ENCODE measurements at places on chromosomes 5 and 9. TPM values are rescaled to one million over a fixed set of nuclear protein-coding genes. Genes with fewer than 3 reads are reported as not detected.

ADGRV1 gene
- not detected for total RNA-seq

GDF9 gene
- total RNA-seq = 1.7 TPM

DNA sequence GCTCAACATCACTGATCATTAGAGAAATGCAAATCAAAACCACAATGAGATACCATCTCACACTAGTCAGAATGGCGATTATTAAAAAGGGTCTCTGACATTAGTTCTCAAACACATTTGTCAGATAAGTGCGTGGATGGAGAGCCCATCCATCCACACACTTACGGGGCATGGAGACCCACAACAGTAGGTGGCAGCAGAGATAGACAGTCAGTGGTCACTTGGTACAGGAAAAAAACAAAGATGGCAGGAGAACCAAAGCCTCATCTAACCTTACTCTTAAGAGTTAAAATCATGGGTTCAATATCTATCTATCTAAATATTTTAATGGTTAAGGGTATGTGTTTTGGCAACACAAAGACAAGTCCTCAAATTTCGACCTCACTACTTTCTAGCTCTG lies 1378.7 kb upstream of the C9orf72 start:
- H3K27me3 ChIP-seq = no peaks in the 10 kb centered on the region
- DNase-seq = no peak
- no peaks in the 10 kb centered on the region for H3K36me3 ChIP-seq
- no peak overlapping the region for H3K4me3 ChIP-seq
- H3K27ac ChIP-seq = no peak overlapping the region

DNA sequence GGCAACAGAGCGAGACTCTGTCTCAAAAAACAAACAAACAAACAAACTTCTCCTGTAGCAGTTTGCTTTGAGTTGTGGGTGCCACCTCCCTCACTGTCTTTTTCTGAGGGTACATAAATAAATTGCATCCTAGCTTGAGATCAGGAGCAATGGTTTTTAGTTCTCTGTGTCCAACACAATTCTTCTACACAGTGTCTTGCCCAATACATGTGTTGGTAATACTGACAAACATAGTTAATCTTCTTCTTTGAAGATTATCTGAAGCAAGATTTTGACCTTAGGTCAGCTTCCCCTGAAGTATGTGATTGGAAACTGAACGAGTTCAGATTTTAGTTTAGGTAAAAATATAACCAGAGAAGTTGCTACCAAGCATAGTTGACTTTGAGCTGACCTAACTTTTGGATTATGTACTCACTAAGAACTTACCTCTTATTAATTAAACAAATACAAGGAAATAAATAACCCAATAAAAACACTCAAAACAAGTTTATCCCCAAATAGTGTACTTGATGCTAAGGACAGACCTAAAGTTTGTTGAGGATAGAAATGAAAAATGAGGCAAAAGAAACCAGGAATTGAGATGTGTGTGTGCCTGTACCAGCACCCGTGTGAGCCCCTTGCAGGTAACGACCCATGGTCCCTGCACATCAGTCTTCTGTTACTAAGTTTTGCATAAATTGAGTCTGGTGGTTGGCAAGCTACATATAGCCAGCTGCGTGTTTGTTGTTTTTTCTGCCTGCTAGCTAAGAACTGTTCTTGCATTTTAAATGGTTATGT lies 16.2 kb downstream of the TJP2 start:
- H3K4me3 ChIP-seq = no peak overlapping the region
- no peaks in the 10 kb centered on the region for H3K36me3 ChIP-seq
- H3K27me3 ChIP-seq = no peaks in the 10 kb centered on the region
